Adrenal gland (tissue), 19 donors: ENCODE measurements at places on chromosomes 6 and 20.

GRCh38 chr20:12058216-12058615 is 140.5 kb downstream of the BTBD3 start:
- DNase-seq = no peak

DNA sequence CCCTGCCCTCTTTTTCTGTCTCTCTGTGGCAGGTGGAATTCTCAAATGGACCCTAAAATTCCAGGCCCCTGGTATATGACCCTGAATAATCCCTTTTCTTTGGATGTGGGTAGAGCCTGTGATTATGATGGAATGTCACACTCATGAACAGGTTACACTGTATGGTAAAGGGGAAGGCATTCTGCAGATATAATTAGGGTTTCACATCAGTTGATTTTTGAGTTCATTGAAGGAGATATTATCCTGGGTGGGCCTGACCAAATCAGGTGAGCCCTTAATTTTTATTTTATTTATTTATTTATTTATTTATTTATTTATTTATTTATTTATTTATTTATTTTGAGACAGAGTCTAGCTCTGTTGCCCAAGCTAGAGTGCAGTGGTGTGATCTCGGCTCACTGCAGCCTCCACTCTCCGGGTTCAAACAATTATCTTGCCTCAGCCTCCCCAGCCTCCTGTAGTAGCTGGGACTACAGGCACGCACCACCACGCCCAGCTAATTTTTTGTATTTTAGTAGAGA is 13.7 kb upstream of the STMND1 start:
- DNase-seq = no peak

- DNase-seq = no peak
Observed at GRCh38 chr20:24314053-24314452, 155.4 kb upstream of the SYNDIG1 start.

- DNase-seq = no peak
Observed at GRCh38 chr20:59039233-59039632, 3.4 kb downstream of the PRELID3B start.
